ENCODE measurements at places on chromosomes 2 and 18.

- DNase-seq: no peak
Measured at GRCh38 chr2:215388002-215388728, 47.7 kb downstream of the FN1 start.

- peak; percentile 89 for DNase-seq
Measured at GRCh38 chr2:46666044-46666679, 186.8 kb downstream of the TMEM247 start.

DNA sequence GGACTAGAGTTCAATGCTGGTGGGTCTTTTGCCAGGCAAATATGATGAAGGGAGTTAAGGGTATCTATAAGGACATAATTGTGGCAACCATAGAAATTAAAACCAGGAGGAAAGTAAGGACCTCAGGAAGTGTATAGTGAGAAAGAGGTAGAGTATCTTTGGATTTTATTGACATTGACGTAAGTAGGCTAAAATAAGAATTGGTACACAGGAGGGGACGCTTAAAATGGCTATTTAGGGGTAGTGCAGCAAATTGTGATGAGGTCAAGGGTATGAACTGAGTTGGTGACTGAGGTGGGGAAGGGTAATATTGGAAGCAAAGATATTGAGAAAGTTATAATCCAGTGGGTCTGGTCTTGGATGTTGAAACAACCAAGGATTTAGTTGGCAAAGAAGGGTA is 42.7 kb downstream of the MARCHF7 start:
- no peak for DNase-seq

DNA sequence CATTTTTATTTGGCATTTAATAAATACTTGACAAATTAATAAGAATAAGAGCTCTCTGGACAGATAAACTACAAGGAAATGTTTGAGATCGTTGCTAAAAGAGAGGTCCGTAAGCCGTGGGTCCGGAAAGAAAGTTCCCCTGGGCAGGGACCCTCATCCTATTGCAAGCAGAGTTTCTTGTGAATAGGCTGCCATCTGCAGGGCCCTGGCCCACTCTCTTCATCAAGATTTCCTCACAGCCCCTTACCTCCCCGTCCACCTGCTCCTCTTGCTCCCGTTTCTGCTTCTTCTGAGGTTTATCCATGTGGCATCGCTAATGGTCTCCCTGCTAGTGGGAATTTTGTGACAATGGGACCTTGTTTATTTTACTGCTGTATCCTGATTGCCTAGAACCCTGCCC is 30.1 kb upstream of the MC5R start:
- DNase-seq: no peak

- DNase-seq: no peak
Measured at GRCh38 chr2:149737896-149738295, 150.3 kb upstream of the MMADHC start.

DNA sequence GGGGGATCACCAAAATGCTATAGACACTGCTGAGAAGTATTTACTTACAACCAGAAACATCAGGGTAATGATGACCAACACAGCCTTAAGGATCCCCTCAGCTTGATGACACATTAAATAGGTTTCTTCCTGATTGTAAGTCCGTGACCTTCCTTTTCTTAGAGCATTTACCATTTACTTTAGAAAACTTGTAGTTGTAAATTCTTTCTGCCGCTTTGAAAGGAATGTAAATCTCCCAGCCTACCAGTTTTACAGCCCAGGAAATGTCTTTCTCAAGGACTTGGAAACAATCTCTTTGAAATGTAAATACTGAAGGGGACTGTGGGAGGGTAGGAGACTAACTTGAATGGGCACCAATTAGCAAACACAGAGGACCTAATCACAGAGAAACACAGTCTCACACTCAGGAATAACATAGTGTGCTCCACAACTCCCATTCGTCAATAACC is 278.6 kb downstream of the DSC3 start:
- DNase-seq: no peak

DNA sequence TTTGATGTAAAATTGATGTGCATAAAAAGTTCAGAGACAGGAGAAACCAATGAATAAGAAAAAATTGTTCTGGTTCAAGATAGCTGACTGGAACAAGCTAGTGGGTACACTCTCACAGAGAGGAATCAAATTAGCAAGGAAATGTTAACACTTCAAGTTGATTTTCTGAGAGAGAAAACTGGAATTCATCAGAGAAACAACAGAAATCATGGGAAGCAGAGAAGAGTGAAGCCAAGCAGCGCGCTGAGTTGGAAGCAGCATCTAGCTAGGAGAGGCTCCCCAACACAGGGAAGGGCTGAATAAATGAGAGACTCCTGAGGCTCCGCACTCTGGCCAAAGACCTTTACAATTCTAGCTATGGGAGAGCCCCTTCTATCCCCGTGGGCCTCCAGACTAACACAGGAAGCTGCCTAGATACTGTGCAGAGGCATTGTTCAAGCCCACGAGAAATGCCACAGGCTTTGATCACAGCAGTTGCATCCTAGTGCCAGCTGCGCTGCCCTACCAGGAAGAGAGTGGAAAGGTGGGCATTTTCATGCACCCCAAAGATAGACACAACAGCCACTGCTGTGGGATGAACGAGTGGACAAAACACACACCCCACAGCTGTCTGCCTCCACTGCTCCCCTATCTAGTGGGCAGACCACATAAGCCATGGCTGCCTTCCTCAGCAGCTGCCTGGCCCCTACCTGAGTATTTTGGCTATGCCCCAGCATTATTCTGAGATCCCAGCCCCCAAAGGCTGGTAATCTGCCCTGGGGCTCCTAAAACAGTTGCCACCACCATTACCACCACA is 136.7 kb downstream of the FSIP2 start:
- no peak for DNase-seq

DNA sequence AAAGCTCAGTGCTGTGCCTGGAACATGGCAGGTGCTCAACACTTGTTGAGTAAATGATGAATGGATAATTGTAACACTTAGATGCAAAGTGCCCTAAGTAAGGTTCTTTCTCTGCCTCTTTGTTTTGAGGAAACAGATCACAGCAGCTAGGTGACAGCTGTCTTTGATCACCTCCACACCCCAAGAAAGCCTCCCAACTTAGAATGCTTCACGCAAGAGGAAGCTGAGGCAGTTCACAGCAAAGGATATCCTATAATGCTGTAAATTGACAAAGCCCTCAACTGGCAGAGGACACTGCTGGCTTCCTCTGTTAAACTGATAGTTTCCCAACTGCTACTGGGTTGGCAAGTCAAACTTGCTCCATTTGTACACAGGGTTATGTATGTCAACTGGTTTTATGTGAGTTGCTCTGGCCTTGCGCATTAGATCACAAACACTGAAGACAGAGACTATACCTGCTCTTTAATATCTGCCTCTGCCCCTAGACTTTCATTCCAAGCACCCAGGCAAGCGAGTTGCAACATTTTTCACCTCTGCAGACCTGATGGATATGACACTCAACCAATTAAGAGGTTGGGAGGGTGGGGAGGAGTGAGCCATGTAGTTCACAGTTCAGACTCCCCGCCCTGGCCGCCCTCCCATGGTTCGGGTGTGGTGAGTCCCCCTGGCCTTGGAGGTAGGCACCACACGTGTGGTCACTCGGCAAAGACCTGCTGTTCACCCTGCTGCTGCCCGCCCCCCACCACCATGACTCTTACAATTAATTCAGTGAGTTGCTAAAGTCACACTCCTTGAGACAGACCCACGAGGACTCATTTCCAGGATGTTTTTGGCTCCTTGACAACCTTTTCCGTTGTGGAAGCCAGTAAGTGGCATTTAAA is 4.8 kb upstream of the MALL start:
- no peak for DNase-seq

DNA sequence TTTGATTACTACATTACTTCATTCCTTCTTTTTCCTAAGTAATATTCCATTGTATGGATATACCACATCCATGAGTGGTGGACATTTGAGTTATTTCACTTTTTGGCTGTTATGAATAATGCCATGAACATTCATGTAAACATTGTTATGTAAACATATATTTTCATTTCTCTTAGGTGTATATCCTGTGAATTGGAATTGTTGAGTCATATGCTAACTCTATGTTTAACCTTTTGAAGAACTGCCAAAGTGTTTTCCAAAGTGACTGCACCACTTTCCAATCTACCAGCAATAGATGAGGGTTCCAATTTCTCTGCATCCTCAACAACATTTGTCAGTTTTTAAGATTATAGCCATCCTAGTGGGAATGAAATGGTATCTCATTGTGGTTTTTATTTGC is 42.7 kb upstream of the CXXC1 start:
- no peak for DNase-seq

DNA sequence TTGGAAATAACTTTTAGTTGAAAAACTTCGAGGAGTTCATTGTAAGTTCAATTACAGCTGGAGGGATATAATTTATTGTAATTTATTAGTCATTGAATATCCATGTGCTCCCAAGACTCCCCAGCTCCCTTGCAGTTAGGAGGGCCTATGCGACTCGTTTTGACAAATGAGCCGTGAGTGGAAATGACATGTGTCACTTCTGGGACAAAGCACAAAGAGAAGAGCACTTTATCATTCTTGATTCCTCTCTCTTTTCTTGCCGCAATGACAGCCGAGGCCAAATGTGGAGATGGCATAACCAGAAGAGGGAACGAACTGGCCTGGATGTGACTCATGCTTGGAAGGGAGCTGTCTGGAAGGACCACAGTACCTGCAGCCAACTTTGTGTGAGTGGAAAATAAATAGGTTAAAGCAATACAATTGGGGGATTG is 44.2 kb upstream of the ITSN2 start:
- DNase-seq: no peak

- DNase-seq: no peak
Measured at GRCh38 chr2:11807156-11808015, 61.0 kb downstream of the LPIN1 start.

GRCh38 chr18:48000701-48001100 is 70.2 kb upstream of the SMAD2 start:
- no peak for DNase-seq

DNA sequence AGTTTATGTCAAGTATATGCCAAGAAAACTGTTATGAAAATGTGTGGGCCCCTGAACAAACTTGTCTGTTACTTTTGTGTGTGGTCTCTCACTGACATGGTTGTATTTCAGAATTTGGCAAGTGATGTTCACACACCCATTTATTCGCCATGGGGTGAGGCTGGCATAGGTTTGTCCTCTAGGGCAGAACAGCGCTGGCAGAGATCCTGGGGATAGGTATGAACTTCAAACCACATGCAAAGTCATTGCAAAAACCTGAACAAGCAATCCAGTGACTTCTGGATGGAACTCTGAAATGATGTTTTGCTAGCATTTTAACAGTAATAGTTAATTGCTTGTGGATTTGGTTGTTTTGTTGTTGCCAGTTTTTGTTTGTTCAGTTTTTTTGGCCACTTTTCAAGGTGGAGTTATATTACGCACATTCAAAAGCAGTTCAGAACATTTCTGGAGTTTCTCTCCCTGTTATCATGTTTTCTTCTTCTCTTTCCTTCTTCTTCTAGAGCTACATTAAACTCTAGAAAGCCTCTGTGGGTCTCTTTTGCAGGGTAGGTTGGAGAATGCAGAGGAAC is 78.5 kb downstream of the MDH1 start:
- peak; percentile 12 for DNase-seq

DNA sequence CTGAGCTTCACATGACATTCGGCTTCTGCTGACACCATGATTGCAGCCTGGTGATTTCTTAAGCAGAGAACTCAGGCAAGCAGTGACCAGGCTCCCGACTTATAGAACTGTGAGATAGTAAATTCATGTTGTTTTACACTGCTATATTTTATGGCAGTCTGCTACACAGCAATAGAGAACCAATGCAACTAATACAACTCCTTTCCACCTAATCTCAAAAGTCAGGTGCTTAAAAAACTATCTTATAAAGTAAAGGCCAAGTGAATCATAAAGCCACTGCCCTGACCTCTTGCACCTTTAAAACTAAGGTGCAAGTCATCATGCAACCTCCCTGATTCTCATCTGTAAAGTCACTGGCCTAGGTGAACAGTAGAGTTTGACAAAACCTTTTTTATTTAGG is 95.3 kb upstream of the GLS start:
- no peak for DNase-seq

GRCh38 chr2:157866202-157866601 is 9.9 kb downstream of the ACVR1 start:
- DNase-seq: peak; percentile 56

DNA sequence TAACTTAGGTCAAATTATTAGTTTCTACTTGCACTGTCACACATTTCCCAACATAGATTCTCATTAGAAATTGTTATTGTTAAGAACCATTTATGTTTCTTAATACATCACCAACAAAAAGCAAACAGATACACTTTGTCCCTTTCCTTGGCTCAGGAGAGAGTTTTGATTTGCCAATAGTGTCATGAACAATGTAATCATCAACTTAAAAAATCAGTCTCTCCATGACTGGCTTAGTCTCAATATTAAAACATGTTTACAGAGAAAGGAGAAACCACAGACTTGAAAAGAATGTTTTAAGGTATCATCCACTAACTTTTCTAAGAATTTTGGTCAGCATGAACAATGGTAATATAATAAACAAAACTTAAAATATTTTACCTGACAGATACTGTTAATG is 416.5 kb upstream of the KCNH7 start:
- DNase-seq: no peak

GRCh38 chr18:56662902-56663301 is 11.7 kb downstream of the WDR7 start:
- DNase-seq: no peak

DNA sequence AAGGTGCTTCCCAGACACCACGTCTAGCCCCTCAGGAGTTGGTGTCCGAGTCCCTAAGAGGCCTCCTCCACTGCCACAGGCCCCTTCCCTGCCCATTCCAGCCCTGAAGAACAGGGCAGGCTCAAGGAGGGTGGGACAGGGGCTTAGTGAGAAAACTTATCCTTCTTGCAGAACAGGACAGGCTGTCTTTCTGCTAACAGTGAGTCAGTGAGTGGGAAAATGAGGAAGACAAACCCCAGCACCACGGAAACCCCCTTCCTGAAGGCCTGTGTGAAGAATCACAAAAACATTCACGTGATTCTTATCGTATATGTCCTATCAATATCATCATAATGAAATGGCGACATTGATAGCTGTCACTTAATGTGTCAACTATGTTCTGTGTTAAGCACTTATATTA is 9.8 kb downstream of the FZD7 start:
- DNase-seq: no peak

DNA sequence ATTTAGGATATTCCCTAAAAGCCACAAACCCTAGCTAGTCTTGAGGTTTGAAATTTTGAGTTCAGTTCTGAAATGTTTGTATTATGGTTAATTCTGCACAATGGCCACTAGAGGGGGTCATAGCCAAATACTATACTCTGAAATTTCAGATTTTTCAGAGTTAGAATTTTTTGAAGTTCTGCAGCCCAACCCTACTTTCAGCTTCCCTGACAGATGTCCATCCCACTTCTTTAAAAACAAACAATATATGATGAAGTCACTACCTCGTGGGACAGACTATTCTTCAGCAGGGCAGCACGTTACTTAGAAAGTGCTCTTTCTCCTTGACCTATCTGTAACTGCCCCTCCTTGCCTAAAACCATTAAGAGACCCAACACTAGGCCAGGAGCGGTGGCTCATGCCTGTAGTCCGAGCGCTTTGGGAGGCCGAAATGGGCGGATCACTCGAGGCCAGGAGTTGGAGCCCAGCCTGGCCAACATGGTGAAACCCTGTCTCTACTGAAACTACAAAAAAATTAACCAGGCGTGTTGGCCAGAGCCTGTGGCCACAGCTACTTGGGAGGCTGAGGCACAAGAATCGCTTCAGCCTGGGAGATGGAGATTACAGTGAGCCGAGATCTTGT is 48.2 kb upstream of the PAPOLG start:
- peak; percentile 45 for DNase-seq
